SJSA1 (cell line): ENCODE measurements at places on chromosomes 2 and 18. TPM values are rescaled to one million over a fixed set of nuclear protein-coding genes. Genes with fewer than 3 reads are reported as not detected.

GRCh38 chr18:23578067-23578701 lies 8.1 kb downstream of the NPC1 start:
- no peak for DNase-seq

- DNase-seq: peak; percentile 45
Observed at GRCh38 chr2:67733517-67733916, 329.3 kb downstream of the C1D start.

- peak; percentile 78 for DNase-seq
Observed at GRCh38 chr2:235054475-235054874, 102.7 kb downstream of the SH3BP4 start.

- DNase-seq: no peak
Observed at GRCh38 chr2:104871972-104872865, 18.3 kb downstream of the POU3F3 start.

DNA sequence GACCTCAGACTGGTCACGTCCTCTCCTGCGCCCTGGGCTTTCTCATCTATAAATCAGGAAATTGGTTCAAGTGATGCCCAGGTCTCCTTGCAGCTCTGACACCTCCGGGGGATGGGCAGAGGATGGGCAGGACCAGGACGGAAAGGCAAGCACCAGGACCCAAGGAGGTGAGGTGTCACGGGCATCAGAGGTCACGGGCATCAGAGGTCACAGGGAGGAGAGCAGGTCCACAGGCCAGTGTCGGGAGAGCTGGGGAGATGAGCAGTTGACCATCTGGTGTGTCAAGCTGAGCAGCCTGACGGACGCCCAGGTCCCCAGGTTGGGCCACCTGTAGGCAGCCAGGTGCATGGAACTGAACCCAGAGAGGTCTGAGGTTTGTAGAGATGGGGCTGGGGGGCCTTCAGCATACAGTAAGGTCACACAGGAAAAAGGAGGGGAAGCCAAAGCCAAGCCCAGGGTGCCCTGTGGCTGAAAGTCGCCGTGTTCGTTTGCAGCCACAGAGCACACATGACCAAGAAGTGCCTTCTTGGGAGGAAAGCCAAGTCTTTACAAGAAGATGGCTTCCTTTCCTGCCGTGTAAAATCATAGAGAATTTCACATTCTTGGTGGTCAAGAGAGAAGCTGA lies 240.4 kb downstream of the ATAD2B start:
- DNase-seq: no peak

The REG1B gene
- total RNA-seq: not detected in 2 replicates

The RIT2 gene
- not detected in 2 replicates for total RNA-seq

The DNMT3A gene
- 3.6 and 4.7 TPM in 2 replicates for total RNA-seq

GRCh38 chr2:164514491-164514890 lies 106.8 kb downstream of the GRB14 start:
- DNase-seq: no peak

The DDX18 gene
- total RNA-seq: 63.8 and 76.3 TPM in 2 replicates

DNA sequence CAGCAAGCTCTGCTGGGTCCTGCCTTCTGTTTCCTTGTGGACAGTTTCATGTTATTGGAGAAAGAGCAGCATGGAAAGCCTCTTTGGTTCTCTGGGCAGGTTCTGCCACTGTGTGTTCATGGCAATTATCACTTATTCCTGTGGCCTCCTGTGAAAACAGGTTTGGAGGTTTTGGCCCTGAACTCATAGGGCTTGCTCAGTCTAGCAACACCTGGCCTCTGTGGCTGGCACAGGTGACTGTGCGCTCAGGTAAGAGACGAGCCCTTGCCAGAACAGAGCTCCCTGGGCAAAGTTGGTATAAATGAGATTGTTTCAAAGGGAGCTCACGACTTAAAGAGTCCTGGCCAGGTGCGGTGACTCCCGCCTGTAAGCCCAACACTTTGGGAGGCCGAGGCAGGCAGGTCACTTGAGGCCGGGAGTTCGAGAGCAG lies 5.7 kb downstream of the CEP68 start:
- no peak for DNase-seq

GRCh38 chr18:55455938-55456337 lies 132.1 kb downstream of the TCF4 start:
- no peak for DNase-seq

GRCh38 chr2:14982790-14983189 lies 350.3 kb downstream of the LRATD1 start:
- no peak for DNase-seq

The SATB2 gene
- total RNA-seq: 4.9 and 11.0 TPM in 2 replicates

- no peak for DNase-seq
Observed at GRCh38 chr2:190353537-190353899, 10.1 kb downstream of the INPP1 start.
